AG10803 (cell line): ENCODE measurements at places on chromosomes 5 and 9.

DNA sequence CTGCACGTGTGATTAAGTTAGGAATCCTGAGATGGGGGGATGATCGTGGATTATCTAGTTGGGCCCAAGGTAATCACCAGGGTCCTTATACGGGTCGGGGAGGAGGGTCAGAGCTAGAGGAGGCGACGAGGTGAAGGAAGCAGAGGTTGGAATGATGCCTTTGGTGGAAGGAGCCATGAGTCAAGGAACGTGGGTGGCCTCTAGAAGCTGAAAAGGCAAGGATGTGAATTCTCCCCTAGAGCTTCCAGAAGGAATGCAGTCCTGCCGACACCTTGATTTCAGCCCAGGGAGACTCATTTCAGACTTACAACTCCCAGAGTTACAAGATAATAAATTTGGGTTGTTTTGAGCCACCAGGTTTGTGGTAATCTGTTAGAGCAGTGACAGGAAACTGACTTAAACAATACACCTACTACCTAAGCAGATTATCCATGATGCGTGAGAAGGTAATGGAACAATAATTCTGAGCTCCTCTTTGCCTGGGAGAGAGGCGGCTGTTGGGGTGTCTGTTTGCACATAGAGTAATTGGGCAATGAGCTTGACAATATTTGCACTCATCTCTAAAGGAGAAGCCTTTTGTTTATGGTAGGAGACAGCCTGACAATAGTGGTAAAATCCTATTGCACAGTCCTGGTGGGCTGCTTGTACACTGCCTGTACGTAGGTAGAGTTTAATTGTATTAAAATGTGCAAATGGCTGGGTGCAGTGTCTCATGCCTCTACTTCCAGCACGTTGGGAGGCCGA, 129.3 kb upstream of the IER5L start:
- no peak for DNase-seq

GRCh38 chr5:155591273-155591672, 577.7 kb downstream of the KIF4B start:
- DNase-seq, result no peak

DNA sequence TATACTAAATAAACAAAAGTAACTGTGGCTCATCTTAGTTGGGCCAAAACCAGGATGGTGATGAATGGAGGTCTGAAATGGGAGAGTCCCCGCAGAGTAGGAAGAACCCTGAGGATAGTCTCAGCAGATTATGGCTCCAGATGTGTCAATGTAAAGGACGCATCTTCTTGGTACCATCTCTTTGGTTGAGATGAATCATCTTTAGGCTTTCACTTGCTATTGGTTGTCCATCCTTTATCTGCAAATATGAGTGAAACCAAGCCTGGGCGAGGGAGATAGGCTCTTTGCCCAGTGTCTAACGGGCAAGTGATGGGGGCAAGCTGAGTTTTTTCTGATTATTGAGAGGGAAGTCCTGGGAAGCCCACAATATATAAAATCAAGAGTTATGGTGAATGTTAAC, 19.4 kb upstream of the LCP2 start:
- no peak for DNase-seq

GRCh38 chr9:14203356-14204056, 110.4 kb downstream of the NFIB start:
- no peak for DNase-seq

- peak; percentile 82 for DNase-seq
Measured at GRCh38 chr9:91037511-91038482, 236.2 kb downstream of the SYK start.
